ENCODE measurements at places on chromosomes 2 and 18.

GRCh38 chr2:74259733-74260132 is 61.3 kb downstream of the MTHFD2 start:
- DNase-seq, result no peak

DNA sequence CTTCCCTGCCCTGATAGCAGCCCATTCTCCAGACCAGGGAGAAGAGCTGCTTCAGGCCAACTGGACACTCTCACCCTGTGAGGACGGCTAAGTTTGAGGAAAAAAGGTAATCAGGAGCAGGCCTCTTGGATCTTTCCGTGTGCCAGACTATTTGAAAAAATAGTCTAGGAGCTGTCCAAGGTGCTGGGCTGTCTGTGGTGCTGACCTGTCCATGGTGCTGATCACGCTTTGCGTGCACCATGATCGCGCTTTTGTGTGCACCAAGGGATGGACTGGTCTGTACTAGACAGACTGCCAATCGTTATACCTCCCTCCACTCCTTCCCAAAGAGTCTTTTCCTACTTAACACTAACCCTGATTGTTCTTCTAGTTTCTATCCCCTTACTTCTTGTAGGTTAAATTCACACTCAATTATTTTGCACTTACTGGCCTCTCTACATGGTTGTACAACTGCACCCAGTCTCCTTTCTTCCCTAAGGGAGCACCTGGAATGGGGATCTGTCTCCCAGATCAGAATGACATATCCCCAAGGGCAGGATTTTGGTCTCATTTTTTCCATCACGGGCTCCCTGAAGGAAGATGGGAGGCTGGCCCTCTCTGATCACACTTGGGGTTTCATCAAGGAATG is 295.4 kb downstream of the CELF4 start:
- no peak for DNase-seq

GRCh38 chr2:20635113-20635510 is 15.8 kb downstream of the HS1BP3 start:
- DNase-seq, result no peak

DNA sequence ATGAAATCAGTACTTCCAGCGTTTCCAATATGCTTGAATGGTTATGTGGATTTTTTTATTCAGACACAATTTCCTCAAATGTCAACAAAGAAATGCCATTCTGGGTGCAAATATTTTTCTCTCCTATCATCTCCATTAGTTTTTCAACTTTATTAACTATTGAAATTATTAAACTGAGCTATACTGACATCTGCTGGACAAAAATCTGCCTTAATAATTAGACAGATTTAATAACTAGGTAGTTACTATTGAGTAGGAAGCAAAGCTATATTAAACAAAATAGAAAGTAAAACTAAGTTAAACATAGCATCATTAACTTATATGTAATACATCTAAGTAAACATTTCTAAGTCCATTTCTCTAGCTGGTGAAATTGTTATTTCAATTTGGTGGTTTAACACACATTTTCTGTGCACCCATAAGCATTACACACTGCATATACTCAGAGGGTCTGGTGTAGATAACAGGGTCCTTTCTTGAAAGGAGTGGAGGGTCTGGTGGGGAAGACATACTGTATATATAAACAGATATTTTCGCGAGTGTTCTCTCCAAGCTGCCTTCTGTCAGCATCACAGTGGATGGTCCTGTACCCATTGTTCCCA is 77.0 kb downstream of the LANCL1 start:
- peak; percentile 5 for DNase-seq

- no peak for DNase-seq
Observed at GRCh38 chr18:45935591-45936335, 31.4 kb downstream of the EPG5 start.

- DNase-seq, result no peak
Observed at GRCh38 chr2:88856409-88857135, 165.1 kb downstream of the RPIA start.

DNA sequence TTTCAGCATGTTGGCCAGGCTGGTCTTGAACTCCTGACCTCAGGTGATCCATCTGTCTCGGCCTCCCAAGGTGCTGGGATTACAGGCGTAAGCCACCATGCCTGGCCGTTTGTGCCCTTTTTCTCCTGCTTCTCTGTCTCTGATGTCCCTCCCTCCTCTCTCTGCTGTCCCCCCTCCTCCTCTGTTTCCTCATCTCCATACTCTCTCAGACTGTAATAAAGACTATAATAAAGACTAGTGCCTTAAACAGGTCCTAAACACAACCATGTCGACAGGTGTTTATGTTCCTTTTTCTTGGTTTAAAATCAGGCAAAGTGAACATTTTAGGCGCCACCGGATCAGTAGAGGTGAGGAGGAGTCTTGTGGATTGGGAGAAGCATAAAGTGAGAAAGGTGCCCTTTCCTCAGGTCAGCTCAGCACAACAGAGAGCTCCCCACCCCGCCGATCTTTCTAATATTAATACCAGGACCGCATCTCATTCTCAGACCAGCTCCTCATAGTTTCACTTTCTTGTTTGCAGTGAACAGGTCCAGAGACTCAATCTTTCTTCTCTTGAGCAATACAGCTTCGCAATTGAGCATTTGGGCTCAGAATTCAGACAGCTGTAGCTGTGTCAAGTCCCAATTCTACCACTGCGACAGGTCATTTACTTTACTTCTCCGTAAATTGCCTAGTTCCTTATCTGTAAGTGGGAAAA is 23.7 kb downstream of the TIMM21 start:
- DNase-seq, result peak; percentile 56

DNA sequence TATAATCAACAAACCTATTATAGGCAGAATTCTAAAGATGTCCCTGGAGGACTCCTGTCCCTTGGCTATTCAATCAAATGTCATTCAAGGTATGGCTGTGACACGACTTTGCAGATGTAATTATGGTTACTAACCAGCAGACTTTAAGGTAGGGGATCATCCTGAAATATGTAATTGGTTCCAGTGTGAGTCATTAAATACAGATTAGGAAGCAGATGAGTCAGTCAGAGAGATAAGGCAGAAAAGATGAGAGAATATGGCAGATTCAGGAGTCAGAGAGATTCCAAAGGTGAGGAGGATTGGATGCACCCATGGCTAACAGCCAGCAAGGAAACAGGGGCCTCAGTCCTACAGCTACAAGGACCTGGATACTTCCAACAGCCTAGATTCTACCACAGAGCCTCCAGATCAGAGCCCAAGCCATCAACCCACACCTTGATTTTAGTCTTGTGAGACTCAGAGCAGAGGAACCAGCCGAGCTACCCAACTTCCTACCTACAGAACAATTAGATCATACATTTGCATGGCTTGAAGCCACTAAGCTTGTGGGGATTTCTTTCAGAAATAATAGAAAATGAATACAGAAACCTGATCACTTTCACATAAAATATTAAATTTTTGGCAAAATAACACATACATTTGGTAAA is 11.2 kb upstream of the PROM2 start:
- no peak for DNase-seq

GRCh38 chr2:100721693-100722092 is 98.2 kb upstream of the NPAS2 start:
- DNase-seq, result no peak

GRCh38 chr2:223723954-223724411 is 113.4 kb downstream of the AP1S3 start:
- no peak for DNase-seq

DNA sequence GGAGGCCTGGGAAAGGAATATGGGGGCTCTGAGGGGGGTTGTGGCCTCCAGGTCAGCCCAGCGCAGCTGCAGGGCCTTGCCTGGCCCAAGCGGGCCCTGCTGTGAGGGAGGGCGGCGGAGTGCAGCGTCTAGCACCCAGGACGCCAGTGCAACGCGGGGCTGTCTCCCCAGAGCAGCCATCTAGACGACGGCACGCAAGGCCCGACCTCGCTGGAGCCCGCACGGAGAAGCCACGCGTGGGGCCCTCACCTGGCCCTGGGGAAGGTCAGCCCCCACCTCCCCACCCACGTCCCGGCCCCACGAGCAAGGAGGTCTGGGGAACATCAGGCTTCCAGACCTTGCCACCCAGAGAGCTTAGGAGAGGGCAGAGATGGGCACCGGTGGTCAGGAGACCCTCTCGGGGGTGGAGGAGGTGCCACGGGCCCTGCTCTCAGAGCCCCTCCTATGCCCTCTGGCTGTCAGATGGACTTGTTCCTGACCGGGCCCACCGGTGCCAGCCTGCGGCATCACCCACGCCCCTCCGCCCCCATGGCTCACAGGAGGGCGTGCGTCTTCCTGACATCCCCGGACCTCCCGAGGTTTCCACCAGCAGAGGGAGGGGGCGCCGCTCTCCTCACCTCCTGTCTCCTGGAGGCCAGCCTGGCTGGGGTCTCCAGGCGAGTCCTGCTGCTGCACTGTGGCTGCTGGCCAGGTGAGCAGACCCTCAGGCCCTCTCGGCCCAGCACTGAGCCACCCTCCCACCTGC is 17.0 kb downstream of the GPR35 start:
- DNase-seq, result no peak

DNA sequence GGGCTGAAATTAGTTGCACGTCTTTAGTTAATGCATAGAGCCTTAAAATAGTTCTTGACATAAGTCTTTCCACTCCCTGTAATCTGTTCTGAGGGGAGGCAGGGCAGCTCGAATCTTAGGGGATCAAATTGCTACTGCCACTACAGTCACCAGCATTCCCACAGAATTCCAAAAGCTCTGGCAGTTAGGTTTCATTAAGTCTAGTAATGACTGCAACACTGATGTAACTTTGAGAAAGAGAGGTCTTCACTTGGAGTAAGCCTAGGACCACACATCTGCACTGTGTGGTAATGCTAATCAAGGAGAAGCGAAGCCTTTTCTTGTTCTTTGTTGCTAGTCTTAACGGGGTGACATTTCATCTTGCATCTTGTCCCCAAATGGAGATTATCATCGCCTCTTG is 19.3 kb upstream of the NCK2 start:
- DNase-seq, result no peak

DNA sequence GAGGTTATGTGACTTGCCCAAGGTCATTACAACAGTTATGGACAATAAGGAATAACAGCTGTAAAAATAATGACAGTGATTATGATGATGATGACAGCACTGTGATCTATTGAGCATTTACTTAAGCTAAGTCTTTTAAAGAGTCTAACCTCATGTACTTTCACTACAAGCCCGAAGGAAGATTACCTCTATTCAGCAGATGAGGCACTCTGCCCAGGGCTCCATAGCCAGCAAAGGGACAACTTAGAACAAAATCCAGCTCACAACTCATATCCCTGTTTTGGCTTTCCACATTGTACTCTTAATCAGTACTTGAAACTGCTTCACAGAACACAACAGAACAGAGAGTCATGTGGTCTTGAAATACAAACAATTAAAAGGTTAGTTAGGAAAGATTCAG is 290.2 kb downstream of the ZNF385B start:
- no peak for DNase-seq

DNA sequence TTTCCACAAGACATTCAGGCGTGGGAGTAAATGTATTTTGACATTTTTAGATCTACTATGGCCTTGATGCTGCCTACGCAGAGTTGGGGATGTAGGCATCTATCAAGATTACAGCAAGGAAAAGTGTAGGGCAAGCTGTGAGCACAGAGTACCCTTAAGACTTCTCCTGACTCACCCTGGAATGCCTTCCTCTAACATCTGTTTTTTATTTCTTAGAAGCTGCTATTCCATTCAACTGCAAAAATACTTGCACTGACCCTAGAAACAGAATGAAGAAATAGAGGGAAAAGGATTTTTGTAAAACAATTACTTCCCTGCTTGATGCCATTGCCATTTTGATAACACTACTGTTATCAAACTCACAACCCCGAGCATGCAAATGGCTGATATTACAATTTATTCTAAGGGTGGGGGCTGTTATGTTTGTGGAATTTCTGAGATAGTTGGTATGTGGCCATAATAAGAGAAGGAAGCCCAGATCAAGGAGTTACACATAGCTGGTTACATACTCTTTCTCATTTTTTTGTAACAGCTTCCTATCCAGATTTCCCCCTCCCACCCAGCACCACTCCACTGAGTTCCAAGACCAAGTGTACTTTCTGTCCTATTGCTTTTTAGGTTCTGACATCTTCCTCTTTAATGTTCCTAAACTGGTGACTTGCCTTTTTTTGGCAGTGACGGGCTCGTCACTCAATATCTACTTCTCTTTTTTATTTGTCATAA is 6.0 kb upstream of the ROCK1 start:
- DNase-seq, result no peak

DNA sequence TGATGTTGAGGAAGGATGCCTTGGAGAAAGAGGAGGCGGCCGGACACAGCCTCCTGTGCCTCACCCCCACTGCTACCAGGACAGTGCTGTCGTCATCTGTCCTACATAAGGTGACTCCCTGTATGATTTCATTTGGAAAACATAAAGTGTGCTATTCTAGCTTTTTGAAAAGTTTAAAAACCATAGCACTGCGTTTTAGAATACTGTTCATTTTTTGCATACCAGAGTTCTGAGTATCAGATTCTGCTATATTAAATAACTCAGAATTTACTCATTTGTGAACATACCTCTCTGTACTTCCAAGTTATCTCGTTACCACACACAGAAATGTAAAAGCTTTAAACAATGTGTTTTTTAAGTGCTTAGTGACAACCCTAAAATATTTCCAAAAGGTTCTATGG is 302.9 kb downstream of the LRRTM1 start:
- no peak for DNase-seq

- DNase-seq, result no peak
Observed at GRCh38 chr2:1588978-1589621, 155.2 kb downstream of the PXDN start.

GRCh38 chr18:62690236-62690815 is 25.0 kb upstream of the PHLPP1 start:
- no peak for DNase-seq

GRCh38 chr2:168781191-168781817 is 21.1 kb upstream of the NOSTRIN start:
- DNase-seq, result no peak

- DNase-seq, result no peak
Observed at GRCh38 chr18:23502516-23503037, 734 bp upstream of the RMC1 start.

GRCh38 chr2:206115026-206115578 is 29.1 kb upstream of the INO80D start:
- no peak for DNase-seq

DNA sequence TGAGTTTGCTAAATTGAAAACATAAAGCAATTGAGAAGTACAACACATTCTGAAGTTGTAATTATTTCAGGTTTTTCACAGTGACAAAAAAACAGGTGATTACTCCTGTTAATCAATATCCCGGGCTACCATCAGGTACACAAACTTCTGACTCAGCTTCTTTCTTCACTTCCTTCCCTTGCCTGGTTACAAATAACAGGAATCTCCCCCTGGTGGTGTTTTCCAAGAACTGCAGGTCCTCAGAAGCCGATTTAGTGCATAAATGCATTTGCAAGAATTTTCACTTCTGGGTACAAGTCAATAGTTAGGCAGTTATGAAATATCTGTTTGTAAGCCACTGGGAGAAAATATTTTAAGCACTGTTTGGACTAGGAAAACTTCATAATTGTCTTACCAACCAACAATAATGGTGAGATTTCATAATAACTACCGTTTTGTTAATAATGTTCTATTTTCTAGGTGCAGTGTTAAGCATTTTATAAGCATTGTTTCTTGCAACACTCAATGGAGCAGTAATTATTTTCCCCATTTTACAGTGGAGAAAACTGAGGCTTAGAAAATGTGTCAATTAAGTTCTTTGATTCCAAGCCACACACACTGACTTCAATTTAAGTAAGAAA is 12.4 kb upstream of the GMCL1 start:
- peak; percentile 53 for DNase-seq

GRCh38 chr2:26344581-26345282 is 1.2 kb upstream of the SELENOI start:
- DNase-seq, result no peak

- DNase-seq, result peak; percentile 30
Observed at GRCh38 chr2:104863146-104863467, 9.2 kb downstream of the POU3F3 start.
